T-helper 1 cell (primary cell): ENCODE measurements at places on chromosomes 2 and 18.

DNA sequence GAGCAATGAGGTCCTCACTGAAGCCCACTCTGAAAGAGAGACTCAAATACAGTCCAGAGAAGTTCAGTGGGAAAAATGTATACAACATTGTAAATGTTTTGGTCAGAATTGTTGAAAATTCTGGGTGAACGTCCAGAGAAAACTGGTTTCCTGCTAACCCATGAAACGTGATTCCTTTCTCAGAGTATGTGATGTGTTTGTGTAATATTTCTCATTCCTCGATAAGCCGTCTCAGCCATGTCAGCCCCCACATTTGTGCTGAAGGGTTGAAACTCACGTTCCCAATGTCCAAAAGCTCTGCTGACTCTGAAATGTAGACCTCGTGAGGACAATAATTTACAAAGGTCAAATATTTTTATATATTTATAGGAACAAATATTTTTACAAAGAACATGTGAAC is 51.6 kb downstream of the BMP10 start:
- DNase-seq, result no peak

GRCh38 chr2:85539361-85540132 is 579 bp downstream of the MAT2A start:
- peak; percentile 54 for DNase-seq

DNA sequence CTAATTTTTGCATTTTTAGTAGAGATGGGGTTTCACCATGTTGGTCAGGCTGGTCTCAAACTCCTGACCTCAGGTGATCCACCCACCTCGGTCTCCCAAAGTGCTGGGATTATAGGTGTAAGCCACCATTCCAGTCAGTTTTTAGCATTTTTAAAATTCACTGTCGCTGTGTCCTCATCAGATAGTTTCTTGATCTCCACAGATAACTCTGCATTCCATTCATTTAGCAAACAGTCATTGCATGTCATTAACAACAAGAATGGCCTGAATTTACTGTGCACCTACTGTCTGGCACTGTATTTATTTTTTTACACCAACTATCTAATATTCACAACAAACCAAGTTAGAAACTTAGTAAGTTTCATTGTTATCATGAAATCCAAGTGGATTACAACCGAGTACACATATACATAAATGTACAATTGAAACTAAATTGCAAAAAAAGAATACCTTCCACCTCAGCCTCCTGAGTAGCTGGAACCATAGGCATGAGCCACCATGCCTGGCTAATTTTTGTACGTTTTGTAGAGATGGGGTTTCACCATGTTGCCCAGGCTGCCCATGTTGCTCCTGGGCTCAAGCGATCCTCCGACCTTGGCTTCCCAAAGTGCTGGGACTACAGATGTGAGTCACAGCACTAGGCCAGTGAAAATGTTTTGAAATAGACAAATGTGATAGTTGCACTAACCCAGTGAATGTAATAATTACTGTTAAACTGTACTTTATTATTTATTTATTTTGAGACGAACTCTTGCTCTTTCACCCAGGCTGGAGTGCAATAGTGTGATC is 4.3 kb downstream of the MCEE start:
- no peak for DNase-seq

DNA sequence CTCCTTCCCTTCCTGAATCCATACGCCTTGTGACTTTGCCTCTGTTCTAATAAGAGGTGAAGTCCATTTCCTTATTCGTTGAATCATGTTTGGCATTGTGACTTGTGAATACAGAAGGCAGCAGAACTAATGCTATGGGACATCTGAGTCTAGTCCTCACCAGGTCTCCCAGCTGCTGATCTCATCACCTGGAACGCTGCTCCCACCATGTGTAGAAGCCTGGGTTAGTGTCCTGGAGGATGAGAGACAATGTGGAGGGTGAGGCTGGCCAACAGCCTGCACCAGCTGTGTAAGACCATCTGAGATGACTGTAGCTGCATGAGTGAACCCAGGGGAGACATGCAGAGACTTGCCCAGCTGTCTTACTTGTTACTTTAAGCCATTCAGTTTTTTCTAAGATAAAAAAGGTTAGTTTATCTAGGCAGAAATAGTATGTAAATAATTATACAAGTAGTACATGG is 3.5 kb upstream of the HAAO start:
- DNase-seq, result no peak

- no peak for DNase-seq
These were observed 182.7 kb upstream of the PARD3B start for GRCh38 chr2:204362581-204362980.

DNA sequence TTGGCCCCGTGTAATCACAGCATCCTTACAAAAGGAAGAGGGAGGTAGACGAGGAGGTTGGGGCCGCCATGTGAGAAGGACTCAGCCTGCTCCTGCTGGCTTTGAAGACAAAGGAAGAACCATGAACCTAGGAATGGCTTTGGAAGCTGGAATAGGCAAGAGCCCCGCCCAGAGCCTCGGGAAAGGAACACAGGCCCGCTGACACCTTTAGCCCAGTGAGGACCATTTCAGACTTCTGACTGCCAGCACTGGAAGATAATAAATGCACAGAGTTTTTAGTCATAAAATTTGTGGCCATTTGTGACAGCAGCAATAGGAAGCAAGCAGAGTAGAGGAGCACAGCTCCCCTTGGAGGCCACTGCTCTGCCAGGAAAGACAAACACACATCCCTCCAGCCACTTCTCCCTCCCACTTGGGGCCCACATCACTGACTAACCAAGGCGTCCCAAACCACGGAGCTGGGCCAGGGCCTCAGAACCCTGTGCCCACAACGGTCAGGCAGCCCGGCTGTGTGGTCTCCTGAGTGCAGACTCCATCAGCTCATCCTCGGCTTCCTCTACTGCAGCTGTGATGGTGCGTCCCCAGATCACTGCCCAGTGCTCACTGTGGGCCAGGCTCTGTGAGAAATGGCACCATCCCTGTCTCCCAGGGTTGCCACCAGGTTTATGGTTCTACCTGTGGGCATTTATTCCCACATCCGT is 39.7 kb downstream of the TFCP2L1 start:
- no peak for DNase-seq

- DNase-seq, result no peak
These were observed 33.2 kb downstream of the SPOPL start for GRCh38 chr2:138534791-138535190.

GRCh38 chr2:65049010-65049639 is 7.1 kb upstream of the CEP68 start:
- DNase-seq, result peak; percentile 29

DNA sequence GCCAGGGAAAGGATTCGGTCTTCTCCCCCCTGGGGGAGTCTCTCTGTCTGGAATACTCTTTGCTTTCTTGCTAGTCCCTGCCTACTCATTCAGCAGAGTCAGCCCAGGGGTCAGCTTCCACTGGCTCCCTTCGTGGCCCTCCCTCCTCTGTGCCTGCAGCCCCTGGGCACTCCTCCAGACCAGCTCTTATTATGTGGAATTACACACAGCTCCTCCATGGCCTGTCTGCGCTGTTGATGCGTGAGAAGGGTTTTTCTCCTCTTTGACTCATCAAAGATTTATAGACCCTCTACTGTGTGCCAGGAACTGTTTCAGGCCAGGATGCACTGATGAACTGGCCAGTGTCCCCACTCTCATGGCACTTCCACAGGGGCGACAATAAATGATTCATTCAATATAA is 44.4 kb downstream of the ST8SIA5 start:
- no peak for DNase-seq

GRCh38 chr18:63271148-63271547 is 48.4 kb downstream of the BCL2 start:
- no peak for DNase-seq

GRCh38 chr2:172962824-172963223 is 112.8 kb upstream of the MAP3K20 start:
- no peak for DNase-seq

DNA sequence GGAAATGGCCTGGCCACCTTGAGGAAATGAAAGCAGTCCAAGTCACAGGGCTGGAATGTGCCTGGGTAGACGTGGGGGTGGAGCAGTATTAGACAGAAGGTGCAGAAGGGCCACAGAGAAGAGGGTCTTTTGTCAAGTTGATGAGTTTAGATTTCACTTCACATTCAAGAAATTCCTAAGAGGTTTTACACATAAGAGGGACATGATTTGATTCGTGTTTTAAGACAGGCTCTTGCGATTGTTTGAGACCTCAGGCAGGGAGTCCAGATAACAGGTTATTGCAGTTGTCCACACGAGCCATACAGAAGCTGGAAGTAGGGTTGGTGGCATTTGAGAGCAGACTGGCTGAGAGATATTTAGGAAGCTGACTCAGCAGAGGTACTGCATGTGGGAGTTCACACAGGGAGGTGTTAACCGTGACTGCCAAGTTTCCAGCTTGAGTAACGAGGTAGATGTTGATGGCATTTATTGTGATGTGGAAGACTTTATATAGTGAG is 64.6 kb downstream of the NEB start:
- no peak for DNase-seq

- DNase-seq, result no peak
These were observed 21.7 kb upstream of the ZBTB14 start for GRCh38 chr18:5317186-5317585.

GRCh38 chr2:36360063-36360462 is 4.5 kb downstream of the CRIM1 start:
- no peak for DNase-seq

DNA sequence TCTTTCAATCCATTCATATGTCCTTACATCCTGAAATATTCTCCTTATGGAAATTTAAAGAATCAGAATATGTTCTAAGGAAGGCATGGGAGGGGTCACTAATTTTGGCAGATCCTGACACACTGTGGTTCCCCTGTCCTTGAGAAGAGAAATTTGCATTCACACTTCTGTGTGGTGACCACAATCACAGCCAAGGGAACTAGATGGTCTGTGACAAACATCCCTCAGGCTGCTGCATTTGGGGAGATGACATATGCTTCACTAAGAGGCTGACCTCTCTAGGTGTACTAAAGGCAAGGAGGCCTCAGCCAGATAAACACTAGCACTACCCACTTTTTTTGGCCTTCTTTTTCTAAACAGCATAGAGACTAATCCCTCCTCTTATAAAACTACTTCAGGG is 129.6 kb downstream of the MREG start:
- DNase-seq, result no peak

DNA sequence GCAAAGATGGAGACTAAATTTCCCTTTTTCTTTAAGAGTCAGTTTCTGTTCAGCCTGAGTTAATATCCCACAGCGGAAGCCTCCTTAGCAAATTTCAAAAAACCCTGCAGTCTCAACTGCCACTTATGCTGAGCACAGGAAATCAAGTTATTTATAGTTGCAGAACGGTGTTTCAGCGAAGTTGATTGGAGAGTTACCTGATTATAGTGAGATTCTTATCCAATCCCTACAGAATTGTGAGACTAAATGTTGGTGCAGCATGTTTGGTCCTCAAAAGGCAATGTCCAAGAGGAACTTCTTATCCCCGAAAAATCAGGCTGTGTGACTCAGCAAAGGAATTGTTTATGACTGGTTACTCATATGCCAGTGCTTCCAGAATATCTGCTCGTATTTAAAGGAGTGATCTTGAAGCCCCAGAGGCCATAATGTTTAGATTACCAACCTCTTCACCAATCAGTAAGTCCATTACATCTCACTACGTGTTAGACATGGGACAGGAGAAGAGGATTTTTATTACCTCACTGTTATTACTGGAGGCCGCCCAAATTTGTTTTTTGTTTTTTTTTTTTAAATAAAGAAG is 67.9 kb downstream of the LRRFIP1 start:
- DNase-seq, result peak; percentile 41

DNA sequence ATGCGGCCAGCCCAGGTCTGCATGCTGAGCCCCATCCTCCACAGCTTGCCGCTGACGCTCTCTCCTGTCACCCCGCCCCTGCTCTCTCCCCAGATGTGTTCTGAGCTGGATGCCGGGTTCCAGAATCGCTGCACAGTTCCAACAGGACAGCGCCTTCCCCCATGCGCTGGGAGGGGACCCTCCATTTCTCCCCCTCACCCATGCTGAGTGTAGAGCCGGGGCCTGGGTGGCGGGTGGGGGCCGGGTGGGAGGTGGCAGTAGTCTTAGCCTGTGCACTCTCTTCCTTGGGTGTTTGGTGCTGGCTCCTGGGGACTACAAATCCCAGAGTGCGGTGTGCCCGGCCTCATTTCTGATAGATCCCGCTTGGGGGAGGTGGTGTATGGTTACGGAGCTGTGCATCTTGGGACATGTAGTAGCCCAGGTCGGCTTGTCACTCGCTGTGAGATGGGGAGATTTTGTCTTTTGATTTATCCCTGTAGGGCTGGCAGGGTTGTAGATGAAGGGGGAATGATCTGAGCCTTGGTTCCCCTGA is 6.8 kb downstream of the DNAJB2 start:
- DNase-seq, result no peak

DNA sequence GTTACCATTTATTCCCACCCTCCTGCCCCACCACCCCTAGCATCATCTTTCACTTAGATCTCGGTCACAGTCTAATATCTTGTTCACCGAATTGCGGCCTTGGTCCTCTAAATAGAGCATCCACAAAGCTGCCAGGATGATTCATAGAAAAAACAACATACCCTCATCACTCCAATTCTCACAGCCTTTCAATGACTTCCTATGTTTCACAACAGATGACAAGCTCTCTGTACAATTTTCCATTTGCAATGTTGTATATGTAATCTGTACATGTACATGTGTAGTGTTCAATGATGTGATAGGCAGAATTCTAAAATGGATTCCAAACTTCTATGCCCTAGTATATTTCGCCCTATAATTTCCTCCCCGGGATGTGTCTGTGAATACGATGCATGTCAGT is 675.6 kb upstream of the CELF4 start:
- DNase-seq, result no peak

- DNase-seq, result no peak
These were observed 114.7 kb downstream of the FAM210A start for GRCh38 chr18:13611601-13612195.

DNA sequence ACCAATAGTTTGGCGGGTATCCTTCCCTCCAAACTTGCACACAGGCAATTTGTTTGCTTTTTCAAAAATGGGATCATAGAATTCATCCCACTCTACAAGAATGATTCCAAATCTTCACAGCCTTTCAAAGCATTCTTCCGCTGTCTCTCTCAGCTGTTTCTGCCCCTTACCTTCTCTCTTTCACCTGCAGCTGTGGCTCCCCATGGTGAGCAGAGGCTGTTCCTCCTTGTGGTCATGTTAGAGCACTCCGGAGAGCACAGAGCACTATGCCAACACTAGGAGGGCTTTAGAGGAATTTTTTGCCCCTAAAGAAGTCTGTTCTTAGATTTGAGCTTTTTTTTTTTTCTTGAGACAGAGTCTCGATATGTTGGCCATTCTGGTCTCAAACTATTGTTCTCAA is 30.4 kb downstream of the MTHFD2 start:
- no peak for DNase-seq

DNA sequence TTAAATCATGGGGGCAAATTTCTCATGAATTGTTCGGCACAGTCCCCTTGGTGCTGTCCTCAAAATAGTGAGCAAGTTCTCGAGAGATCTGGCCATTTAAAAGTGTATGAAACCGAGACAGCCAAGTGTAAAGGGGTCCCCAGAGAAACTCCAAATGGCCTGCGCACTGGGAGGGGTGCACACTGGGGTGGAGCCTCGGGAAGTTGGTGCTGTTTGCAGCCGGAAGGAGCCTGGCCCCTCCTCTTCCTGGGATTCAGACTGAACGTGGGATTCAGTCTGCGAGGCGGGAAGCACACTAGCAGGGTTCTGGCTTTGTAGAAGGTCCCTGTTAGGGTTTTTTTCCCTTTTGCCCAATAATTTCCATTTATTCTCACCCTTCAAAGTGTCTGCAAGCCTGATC is 48.8 kb downstream of the RABL2A start:
- DNase-seq, result no peak

GRCh38 chr2:36556842-36557241 is 41.1 kb downstream of the FEZ2 start:
- no peak for DNase-seq

GRCh38 chr18:50734342-50734741 is 85.5 kb downstream of the MRO start:
- DNase-seq, result no peak

- peak; percentile 20 for DNase-seq
These were observed at the start of gene ZNF521 for GRCh38 chr18:25351777-25352628. Gene ZNF521 (minus strand): TSS chr18:25352166. CDS start chr18:25350946, 1,220 bp downstream.
